ENCODE measurements at places on chromosomes 1 and 21. TPM values are rescaled to one million over a fixed set of nuclear protein-coding genes. Genes with fewer than 3 reads are reported as not detected.

Gene AIM2
- polyA plus RNA-seq = 0.56 TPM

Gene OR2AK2
- not detected for polyA plus RNA-seq

Gene GCSAML
- 0.23 TPM for polyA plus RNA-seq

Gene SELP
- 9.0 TPM for polyA plus RNA-seq

Gene SLFNL1
- polyA plus RNA-seq = 1.9 TPM

Gene EVI5
- polyA plus RNA-seq = 21.7 TPM

Gene ADAMTS1
- 66.4 TPM for polyA plus RNA-seq

Gene TNFRSF18
- polyA plus RNA-seq = 1.4 TPM

Gene GPR25
- polyA plus RNA-seq = not detected

Gene DESI2
- 57.7 TPM for polyA plus RNA-seq

Data from right lung (tissue), 10 donors.